ENCODE measurements at places on chromosomes 6 and 20.

GRCh38 chr20:46963196-46963529, 68.5 kb downstream of the EYA2 start:
- DNase-seq, result no peak

GRCh38 chr6:14095437-14095836, 22.1 kb upstream of the CD83 start:
- DNase-seq, result no peak

- no peak for DNase-seq
These were observed 509.0 kb downstream of the CD83 start for GRCh38 chr6:14626556-14626955.

- no peak for DNase-seq
These were observed 671.8 kb upstream of the MARCKS start for GRCh38 chr6:113185299-113185698.

GRCh38 chr20:3051385-3052019, 5.7 kb downstream of the MRPS26 start:
- no peak for DNase-seq

DNA sequence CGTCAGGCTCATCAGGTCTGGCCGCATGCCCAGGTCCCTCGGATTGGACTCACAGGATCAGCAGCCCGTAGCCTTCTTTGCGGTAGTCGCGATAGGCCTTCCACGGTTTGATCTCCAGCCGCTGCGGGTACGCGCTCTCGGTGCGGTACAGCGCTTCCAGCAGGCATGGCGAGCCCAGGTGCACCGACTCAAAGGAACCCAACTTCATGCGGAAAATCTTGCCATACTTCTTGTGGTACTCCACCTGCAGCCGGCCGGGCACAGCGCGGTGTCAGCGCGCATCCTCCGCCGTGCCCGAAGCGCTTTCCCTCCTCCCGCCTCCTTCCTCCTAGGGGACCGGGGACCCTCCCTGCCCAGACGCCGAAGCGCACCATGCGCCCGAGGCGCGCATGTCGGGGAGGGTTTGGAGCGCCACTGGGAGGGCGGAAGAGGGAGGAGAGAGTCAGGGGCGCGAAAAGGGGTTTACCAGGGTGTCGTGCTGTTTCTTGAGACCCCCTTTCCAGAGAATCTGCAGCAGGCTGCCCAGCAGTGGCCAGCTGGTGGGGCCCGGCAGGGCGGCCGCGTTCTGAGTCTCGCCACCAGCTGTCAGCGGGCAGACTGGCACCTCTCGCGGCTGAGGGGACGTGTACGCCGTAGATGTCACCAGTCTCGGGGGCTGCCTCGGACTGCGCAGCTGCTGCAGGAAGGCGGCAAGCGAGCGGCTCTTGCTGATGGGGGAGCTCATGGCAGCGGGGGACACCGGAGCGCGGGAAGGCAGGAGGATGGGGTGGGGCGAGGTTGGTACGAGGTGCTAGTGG, 732 bp downstream of the CYP24A1 start:
- peak; percentile 37 for DNase-seq

DNA sequence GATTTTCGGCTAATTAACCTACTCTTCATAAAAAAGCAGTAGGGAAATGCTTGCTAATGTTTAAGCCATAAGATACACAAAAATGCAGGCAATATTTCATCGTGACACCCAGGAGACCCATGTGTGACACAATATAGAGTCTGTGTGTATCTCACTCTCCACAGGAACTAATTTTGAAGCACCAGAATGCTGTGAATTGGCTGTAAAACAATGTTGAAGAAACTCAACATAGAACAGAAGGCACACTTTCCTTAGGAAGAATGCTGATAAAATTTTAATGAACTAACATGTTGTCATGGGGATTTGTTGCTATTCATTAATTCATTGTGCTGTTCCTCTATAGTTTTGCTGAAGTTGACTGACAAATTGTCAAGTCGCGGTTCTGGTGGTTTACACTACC, 249.4 kb upstream of the TFAP2D start:
- no peak for DNase-seq

- no peak for DNase-seq
These were observed 95.9 kb upstream of the CHD6 start for GRCh38 chr20:41714030-41714429.

GRCh38 chr6:26051665-26052310, 35.4 kb upstream of the HFE start:
- DNase-seq, result no peak

DNA sequence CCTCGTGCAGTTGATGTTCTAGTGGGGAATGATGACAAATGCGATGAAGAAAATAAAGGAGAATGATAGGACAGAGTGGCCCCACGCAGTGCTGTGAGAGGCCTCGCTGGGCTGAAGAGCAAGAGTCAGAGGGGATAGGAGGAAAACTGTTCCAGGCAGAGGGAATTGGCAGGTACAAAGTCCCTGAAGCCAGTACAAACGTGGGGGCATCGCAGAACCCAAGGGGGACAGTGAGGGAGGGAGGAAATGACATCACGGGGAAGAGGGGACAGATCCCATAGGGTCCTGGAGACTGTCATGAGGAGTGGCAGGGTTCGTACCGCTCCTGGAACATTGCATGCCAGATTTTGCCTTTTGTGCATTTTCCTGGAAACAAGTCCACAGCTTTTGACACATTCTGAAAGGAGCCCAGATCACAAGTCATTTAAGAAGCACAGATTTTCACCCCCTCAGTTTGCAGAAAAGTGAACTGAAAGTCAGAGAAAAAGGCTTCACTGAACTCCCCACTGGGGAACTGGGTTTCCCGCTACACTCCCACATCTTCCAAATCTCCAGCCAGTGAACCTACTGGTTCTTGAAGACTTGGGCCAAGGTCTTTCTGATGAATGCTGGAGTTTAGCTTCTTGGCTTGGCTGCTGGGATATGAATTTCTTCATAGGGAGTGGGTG, 77.0 kb downstream of the SULF2 start:
- no peak for DNase-seq

- DNase-seq, result no peak
These were observed 4.0 kb downstream of the HSPA1B start for GRCh38 chr6:31831350-31832215.

DNA sequence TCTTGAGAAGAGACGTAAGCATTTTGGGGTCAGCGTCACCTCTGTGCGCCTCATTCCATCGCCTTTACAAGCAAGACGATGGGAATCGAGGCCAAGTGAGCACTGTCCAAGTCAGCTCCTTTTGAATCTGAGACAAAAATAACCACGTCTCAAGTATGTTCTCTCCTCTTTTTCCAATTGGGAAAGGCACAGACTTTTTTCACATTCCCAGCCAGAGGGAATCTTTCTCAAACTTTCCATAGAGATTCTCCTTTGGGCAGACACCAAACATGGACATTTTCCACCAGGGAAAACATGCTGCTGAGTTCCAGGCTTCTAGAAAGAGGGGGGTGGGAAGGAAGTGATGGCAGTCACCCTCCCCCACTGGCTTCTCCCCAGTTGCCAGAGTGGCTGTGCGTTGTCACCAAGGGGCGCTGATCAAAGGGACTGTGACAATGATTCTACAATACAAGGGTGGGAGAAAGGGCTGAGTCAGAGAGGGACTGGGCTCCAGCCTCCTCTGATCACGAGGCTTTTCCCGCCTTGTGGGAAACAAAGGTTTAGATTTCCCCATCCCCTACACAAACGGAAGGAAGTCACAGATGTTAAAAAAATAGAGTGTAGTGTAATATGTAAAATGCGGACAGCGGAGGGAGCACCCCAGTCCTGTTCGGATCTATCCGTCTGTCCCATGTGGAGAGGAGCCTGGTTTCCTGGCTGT, 281.9 kb upstream of the RNF24 start:
- no peak for DNase-seq

GRCh38 chr20:56352345-56353055, 6.3 kb upstream of the FAM210B start:
- no peak for DNase-seq

GRCh38 chr6:164905311-164905710, 404.1 kb downstream of the C6orf118 start:
- DNase-seq, result no peak

DNA sequence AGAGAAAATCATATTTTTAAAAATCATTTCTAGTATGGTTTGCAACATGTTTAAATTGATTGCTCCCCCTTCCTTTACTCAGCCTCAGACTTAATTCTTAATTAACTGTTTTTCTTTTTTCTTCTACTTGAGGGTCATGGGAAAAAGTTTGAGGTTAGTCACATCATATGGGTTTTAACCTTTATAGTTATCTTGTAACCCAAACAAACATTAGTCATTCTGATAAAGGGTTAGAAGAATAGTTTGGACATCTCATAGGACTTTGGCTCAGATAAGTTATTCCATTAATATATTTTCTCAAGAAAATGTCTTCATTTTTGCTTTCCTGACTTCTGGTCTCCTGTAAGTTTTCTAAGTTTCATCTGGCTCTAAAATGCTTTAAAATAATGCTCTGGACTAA, 34.5 kb upstream of the TSPYL1 start:
- DNase-seq, result no peak

GRCh38 chr20:49346682-49347081, 68.8 kb upstream of the ZNFX1 start:
- no peak for DNase-seq

GRCh38 chr6:53216301-53216700, 67.7 kb upstream of the GCM1 start:
- DNase-seq, result no peak

DNA sequence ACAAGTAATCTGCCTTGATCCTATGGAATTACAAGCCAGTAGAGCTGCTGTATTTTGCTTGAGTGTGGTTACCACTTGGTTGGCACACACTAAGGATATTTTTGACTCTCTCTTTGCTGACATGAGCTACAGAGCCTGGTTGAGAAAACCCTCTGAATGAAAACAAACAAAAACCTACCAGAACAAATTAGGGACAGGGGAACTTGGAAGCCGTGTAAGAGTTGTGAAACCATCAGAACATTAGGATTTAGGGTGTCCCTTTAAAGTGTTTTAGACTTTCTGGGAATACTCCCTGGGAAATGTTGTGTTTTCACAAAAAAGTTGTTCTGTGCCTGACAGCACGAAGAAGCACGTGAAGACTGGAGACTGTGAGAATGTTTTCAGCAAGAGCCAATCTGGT, 20.5 kb upstream of the PDE7B start:
- DNase-seq, result no peak

GRCh38 chr20:63008541-63009044, 1.8 kb upstream of the BHLHE23 start:
- DNase-seq, result no peak

GRCh38 chr20:11894062-11894461, 23.6 kb upstream of the BTBD3 start:
- no peak for DNase-seq

DNA sequence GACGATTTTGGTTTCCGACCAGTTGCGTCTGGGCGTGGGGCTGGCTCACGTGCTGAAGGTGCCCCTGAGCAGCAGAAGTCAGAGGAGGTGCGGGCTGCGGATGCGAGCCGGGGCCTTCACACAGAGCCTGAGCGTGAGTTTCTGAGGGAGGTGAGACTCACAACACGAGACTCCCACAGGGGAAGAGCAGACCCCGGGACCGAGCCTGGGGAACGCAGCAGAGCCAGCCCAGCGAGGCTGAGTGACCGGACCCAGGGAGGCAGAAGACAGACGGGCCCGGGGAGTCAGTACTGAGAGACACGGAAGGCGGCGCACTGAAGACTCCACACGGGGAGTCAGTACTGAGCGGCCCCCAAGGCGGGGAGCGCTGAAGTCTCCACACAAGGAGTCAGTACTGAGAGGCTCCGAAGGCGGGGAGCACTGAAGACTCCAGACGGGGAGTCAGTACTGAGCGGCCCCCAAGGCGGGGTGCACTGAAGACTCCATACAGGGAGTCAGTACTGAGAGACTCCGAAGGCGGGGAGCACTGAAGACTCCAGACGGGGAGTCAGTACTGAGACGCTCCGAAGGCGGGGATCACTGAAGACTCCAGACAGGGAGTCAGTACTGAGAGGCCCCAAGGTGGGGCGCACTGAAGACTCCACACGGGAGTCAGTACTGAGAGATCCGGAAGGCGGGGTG, 77.8 kb downstream of the DLL1 start:
- DNase-seq, result peak; percentile 10

GRCh38 chr6:76275746-76276145, 203.3 kb upstream of the IMPG1 start:
- DNase-seq, result no peak

- DNase-seq, result no peak
These were observed 306.3 kb downstream of the LAMA2 start for GRCh38 chr6:129189266-129189665.

GRCh38 chr20:18032977-18033892, 24.5 kb downstream of the OVOL2 start:
- no peak for DNase-seq

GRCh38 chr20:49646126-49646525, 67.6 kb downstream of the B4GALT5 start:
- DNase-seq, result no peak

GRCh38 chr20:45647441-45648050, 16.5 kb upstream of the WFDC9 start:
- no peak for DNase-seq

DNA sequence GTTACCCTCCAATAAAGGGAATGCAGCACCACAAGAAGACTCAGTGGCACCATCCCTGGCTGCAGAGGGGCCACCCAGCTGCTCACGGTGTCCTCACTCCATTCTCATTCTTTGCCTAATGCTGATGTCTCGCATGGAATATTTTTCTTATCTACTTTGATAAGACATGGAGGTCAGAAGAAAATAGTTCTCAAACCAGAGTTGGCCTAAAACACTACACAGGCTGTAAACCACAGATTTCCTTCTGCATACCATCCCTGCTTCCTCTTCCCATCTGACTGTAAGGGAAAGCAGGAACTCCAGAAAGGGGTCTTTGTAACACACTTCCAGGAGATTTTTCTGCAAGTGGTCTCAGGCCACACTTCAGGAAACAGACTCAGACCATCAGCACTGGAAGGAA, 43.1 kb upstream of the CD93 start:
- no peak for DNase-seq

- DNase-seq, result no peak
These were observed 388.0 kb downstream of the GJA1 start for GRCh38 chr6:121823437-121823851.

- peak; percentile 2 for DNase-seq
These were observed 65.0 kb upstream of the CD93 start for GRCh38 chr20:23151008-23151703.

DNA sequence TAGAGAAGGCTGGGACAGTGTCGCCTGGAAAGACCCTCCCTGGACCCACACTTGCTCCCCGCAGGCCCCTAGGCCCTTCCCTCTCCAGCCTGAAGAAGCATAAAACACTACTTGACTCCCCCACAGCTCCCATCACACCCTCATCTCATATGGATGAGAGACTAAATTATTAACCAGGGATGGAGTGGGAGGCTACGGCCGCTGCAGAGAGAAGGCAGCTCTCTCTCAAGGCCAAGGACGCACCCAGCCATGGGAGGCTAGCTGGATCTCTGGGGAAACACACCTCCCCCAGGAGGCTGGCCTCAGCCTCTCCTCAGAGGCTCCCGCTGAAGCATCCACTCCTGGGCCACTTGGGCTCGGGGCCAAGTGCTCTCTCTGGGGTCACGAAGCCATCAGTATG, 102.5 kb downstream of the GRM4 start:
- no peak for DNase-seq

DNA sequence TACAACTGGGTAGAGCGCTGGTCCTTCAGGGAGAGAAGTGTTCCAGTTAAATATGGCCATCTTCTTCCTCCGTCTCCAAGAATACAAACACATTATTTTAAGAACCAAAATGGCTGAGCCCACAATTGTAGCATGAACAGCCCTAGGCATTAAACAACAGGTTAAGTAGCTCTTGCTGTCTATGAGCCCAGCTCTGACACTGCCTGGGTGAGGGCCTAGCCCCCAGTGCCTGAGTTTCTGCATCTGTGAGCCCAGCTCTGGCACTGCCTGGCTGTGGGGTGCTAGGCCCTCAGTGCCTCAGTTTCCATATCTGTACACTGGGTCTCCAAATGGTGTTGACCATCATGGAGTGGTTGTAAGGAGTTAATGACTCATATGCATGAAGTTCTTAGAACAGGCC, 24.8 kb upstream of the DACT2 start:
- no peak for DNase-seq

- no peak for DNase-seq
These were observed 535 bp upstream of the ABCF1 start for GRCh38 chr6:30570740-30571074.

Measured in stimulated activated CD8-positive, alpha-beta memory T cell treated with anti-CD3 and anti-CD28 coated beads, Interleukin-4, amount 100 ng/mL, for 48 hours (primary cell).